CD4-positive, alpha-beta T cell treated with Interferon gamma for 1 hour (primary cell): ENCODE measurements at places on chromosomes 1 and 21.
A peak's percentile ranks its signal among the peaks of the same experiment; 100 is the strongest.

- no peak for DNase-seq
Observed at GRCh38 chr1:219784660-219785381, 143.5 kb downstream of the SLC30A10 start.

GRCh38 chr1:53590531-53591515 lies 131.6 kb downstream of the DMRTB1 start:
- no peak for DNase-seq

DNA sequence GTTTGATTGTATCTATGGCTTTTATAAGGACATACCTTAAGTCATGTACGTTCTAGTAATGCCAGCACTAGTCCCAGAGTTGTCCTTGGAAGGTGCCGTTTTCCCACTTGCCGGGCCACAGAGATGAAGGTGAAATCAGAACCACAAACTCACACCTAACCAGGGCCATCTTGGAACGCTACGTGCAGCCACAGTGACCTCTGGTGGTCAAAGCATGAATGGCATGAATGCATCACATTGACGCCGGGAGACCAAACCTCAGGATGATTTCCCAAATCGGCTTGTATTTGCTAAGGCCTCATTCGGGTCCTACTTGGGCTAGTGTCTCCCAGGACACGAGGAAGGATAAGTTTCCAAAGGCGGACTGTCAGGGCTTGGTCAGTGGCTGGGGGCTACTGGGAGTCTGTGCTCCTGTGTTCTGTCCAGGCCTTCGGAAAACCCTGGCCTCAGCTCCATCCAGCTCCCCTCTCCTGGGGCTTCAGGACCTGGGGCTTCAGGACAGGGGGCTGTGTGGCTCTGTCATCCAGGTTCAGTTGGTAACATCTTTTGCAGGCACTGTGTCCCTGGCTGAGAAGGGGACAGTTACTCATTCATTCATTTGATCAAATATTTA lies 260.5 kb downstream of the PRDM2 start:
- DNase-seq, result peak; percentile 34

GRCh38 chr1:13754510-13755103 lies 54.6 kb downstream of the PRDM2 start:
- DNase-seq, result no peak

DNA sequence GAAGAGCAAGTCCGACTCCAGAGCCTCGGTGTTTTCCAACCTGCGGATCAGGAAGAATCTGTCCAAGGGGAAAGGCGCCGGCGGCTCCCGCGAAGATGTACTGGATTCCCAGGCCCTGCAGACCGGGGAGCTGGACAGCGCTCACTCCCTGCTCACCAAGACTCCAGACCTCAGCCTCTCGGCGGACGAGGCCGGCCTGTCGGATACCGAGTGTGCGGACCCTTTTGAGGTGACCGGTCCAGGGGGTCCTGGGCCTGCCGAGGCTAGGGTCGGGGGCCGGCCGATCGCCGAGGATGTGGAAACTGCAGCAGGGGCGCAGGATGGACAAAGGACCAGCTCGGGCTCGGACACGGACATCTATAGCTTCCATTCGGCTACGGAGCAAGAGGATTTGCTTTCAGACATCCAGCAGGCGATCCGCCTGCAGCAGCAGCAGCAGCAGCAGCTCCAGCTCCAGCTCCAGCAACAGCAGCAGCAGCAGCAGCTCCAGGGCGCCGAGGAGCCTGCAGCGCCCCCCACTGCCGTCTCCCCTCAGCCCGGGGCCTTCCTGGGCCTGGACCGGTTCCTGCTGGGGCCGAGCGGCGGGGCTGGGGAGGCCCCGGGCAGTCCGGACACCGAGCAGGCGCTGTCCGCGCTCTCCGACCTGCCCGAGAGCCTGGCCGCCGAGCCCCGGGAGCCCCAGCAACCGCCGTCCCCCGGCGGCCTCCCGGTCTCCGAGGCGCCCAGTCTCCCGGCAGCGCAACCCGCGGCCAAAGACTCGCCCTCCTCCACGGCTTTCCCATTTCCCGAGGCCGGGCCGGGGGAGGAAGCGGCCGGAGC lies 827 bp downstream of the FMN2 start:
- no peak for DNase-seq

- DNase-seq, result no peak
Observed at GRCh38 chr1:178382372-178382771, 114.4 kb downstream of the CLEC20A start.

DNA sequence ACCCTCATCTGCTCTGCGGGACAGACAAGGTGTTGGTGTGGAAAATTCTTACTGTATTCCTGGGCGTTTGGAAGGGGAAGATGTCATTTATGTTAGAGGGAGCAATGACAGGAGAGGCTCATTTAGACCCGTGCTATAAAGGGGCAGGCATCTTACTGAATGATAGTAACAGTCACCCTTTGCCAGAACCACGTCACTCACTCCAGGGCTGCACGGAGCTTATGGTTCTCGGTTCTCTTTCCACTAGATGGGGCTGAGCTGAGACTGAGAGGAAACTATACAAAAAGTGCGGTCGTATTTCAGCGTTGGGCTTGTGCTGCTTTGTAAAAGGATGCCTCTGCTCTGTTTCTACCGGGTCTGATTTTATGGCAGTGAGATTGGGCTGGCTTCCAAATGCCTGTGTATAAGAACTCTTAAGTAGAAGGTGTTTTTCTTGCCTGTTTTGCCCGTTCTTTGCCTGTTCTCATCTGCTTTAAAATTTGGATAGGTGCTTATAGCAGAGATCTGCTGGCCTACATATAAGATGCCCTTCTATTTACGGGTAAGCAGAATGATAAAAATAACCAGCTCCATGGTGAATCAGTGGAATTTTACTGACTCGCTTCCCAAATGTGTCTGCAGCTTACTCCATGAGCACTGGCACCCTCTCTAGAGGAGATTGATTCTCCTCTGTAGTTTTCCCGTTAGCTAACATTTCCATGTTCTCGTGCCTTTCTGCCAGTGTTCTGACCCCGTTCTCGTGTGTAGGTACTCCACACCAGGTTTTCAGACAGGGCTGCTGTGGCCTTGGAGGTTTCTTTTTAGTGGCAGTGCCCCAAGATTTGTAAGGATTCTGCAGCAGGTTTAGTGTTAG lies 55.9 kb downstream of the MRPS6 start:
- DNase-seq, result peak; percentile 35

GRCh38 chr1:226934483-226935237 lies 5.4 kb upstream of the COQ8A start:
- DNase-seq, result no peak

GRCh38 chr21:36039861-36040260 lies 20.5 kb downstream of the SETD4 start:
- DNase-seq, result no peak
